ENCODE measurements at places on chromosomes 6 and 20.

GRCh38 chr20:32546918-32547752 lies 38.0 kb downstream of the NOL4L start:
- no peak for DNase-seq

- DNase-seq: peak; percentile 78
Measured at GRCh38 chr6:157756708-157757429, 66.2 kb upstream of the SNX9 start.

DNA sequence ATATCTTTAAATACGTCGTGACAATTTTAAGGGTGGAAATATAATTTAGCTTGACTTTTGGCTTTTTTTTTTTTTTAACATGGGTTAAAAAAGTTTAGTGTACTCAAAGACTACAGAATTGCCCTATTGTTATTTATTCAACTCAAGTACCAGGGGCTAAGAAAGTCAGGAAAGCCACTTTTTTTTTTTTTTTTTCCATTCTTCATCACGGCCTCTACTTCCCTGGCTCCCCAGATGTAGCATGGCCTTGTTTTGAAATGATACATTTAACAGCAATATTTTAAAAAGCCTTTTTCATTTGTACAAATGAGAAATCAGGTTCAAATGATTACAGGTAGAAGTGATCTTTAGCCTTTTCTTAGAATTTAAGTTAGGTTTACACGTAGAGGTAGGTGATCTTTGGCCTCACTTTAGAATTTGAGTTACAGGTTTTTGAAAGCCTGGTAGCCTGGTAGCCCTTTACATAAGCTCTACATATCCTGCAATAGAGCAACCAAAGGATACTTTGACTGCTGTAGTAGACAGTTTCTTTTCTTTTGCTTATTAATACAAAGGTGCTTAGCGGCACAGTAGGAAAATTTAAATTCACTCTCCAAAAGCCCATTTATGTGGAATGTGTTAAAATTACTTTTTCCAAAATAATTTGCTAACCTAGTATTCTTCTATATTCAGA lies 160.5 kb upstream of the MMS22L start:
- no peak for DNase-seq

DNA sequence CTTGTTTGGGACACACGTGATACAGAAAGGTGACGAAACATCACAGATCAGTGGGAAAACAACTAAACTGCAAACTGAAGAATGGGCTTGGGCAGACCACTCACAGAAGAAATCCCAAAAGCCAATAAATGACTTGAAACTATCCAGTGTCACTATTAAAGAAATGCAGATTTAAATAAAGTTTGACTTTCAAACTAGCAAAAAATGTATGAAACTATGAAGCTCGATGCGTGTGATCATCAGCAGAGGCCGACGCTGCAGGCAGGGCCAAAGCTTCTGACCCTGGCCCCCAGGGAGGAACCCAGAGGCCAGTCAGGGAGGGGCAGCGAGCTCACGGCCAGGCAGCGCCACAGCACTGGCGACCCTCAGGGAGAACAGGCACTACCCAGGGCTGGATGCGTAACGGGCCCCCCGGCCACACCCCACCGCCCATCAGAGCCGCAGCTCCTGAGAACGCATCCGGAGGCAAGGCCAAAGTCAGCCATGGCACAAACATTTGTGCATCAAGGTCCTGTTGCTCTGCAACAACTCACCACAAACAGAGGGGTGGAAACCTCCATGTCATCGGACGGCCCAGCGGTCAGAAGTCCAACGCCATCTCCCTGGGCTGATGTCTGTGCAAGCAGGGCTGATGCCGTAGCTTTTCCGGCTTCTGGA lies 94.1 kb downstream of the YTHDF1 start:
- no peak for DNase-seq

GRCh38 chr6:163336961-163337360 lies 77.6 kb upstream of the QKI start:
- no peak for DNase-seq

DNA sequence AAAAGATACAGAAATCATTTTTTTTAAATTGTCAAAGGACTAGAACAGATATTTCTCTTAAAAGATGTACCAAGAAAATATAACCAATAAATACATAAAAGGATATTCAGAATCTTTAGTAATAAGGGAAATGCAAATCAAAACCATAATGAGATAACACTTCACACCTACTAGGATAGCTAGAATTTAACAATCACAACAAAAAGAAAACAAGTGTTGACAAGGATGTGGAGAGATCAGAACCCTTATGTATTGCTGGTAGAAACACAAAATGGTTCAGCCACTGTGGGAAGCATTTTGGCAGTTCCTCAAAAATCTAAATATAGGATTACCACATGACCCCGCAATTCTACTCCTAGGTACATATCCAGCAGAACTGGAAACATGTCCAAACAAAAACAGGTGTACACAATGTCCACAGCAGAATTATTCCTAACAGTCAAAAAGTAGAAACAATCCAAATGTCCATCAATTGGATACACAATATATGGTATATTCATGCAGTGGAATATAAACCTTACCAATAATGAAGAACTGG lies 211.0 kb downstream of the LRFN2 start:
- no peak for DNase-seq

DNA sequence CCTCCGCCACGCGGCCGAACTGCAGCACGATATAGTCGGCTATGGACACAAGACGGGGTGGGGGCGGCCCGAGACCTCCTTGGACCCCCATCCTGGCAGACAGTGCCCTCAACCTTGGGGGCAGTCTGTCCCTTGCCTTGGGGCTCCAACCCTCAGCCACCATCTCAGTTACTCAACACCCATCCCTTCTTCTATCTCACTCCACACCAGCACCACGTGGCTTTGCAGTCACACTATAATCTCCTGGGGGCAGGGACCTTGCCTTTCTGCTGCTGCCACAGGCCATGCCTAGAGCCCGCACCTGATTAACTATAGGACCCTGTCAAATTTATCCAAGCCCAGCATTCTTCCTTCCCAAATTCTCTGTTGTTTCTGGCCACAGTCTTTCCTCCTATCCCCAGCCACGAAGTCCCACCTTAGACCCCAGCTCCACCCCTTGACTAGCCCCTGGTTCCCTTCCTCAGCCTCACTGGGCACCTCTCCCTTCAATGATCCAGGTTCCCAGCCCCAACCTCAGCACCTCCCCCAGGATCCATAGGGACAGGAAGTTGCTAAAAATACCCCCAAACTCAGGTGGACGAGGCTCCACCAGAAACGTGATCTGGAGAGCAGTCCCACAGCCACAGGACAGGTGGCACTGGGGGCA lies 1.7 kb upstream of the TEAD3 start:
- no peak for DNase-seq

DNA sequence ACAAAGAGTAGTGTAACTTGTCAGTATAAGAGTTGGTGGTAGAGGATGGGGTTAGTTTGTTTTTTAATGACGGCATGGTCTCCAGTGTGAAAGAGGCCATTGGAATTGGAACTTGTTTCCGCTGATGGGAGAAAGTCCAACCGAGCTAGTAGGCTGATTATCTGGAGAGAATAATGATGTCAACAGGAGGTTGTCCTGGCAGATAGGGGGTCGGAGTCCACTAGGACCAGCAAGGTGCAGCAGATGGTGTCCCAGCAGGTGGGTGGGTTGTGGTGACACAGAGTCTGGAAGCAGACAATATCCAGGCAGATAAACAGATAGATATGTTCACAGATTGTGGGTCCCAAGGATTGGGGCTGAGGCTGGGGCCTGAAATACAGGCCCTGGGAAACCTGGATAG lies 35.1 kb downstream of the PKIB start:
- DNase-seq: no peak

DNA sequence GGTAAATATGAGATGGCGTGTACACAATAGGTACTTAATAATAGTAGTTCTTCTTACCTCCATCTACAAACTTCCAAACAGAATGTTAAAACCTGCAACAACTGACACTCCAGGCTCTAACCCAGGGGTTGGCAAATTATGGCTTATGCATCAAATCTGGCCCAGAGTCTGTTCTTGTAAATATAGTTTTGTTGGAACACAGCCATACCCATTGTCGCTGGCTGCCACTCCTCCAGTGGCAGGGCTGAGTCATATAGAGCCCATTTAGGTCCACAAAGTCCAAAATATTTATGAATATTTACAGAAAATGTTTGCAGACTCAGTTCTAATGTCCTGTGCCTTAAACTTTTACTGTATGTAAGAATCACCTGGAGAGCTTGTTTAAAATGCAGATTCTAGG lies 69.9 kb upstream of the BTBD3 start:
- no peak for DNase-seq

GRCh38 chr20:60268491-60268890 lies 310.3 kb downstream of the CDH26 start:
- no peak for DNase-seq

DNA sequence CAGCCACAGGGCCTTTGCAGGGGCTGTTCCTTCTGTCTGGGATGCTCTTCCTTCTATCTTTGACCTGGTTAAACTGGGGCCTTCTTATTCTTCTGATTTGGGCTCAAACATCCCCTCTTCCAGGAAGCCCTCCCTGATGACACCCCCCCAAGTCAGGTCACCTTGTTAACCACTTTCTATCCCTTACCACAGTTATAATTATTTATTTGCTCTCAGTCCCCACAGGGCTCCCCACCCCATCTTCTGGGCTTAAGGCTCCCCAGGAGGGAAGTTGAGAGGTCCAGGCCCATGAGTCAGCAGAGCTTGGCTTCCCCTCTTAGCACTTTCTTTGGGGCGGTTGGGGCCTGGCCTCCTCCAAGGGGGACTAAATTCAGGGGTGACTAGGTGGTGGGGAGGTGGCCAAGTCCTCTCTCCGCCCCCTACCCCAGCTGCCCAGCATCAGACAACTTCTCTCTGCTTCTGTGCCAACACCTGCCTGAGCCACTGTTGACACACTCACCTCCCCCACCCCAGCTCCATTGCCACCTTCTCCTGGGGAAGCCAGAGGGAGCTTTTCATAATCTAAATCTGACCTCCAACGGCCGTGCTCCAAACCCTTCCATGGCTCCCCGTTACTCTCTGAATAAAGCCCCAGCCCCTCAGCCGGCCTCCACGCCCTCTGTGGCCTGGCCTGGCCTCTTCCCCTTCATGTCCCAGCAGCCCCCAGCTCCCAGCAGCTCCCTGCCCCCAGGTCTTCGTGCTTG lies 70.0 kb downstream of the CEBPB start:
- DNase-seq: peak; percentile 44

DNA sequence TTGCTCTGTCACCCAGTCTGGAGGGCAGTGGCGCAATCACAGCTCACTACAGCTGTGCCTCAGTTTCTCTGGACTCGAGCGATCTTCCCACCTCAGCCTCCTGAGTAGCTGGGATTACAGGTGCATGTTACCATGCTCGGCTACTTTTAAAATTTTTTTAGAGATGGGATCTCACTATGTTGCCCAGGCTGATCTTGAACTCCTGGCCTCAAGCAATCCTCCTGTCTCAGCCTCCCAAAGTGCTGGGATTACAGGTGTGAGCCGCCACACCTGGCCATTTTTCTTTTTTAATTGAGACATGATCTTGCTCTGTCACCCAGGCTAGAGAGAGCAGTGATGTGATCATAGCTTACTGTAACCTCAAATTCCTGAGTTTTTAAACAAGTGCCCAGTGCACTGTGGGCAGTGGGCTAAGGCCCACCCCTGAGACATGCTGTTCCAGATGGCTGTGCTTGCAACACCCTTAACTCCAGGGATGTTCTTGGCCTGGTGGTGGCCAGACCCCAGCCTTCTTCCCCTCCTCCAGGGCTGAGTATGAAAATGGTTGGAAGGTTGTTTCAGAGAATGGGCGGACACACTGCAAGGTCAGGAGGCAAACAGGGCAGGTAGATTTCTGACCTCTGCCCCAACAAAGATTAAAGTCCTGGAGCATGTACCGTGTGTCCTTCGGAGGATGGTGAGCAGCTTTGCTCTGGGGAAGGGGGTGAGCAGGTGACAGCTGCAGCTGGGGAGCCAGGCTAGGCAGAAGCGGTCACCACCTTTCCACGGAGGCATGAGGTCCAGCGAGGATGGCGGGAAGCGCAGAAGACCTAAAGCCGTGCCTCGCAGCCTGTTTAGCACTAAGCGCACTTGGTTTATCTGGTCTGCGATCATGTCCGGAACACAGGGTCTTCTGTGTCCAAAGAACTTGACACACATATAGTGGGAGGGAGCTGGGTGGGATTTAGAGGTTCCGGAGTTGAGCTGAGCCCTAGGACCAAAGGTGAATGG lies 1.4 kb upstream of the FAM83C start:
- no peak for DNase-seq

- DNase-seq: no peak
Measured at GRCh38 chr20:19653327-19653726, 104.7 kb upstream of the RIN2 start.

DNA sequence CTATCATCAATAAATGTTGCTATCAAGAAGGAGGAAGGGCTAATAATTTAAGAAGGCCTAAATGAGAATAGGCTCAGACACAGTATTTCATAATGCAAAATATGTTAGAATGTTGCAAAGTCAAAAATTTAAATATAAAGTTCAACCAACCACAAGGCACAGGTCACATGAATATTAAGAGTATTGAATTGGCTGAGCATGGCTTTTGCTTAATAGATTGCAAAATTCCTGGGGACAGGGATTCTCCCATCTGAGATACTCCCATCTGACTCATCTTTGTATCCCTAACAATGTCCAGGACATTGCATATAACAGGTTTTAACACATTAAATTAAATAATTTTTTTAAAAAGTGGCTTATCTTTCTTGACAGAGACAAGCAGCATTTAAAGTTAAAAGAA lies 32.9 kb upstream of the UTRN start:
- DNase-seq: no peak

DNA sequence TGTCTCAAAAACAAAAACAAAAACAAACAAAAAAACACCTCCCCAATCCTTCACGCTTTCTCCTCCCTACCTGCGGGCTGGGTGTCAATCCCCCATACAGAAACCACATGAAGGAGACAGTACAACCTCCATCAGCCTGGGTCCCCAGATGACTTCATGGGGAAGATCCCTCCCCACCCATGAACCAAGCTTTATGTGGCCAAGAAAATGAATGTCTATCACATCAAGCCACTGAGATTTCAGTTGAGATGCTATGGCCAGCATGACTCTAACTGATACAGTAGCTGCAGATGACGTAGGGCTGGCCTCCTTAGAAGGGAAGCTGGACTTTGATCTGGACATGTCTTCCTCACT lies 21.2 kb upstream of the BNIP5 start:
- DNase-seq: no peak

GRCh38 chr20:63116412-63117106 lies 99.4 kb downstream of the YTHDF1 start:
- DNase-seq: no peak

GRCh38 chr6:30361661-30362060 lies 16.7 kb downstream of the RPP21 start:
- no peak for DNase-seq

- no peak for DNase-seq
Measured at GRCh38 chr6:163671791-163672190, 257.3 kb downstream of the QKI start.

DNA sequence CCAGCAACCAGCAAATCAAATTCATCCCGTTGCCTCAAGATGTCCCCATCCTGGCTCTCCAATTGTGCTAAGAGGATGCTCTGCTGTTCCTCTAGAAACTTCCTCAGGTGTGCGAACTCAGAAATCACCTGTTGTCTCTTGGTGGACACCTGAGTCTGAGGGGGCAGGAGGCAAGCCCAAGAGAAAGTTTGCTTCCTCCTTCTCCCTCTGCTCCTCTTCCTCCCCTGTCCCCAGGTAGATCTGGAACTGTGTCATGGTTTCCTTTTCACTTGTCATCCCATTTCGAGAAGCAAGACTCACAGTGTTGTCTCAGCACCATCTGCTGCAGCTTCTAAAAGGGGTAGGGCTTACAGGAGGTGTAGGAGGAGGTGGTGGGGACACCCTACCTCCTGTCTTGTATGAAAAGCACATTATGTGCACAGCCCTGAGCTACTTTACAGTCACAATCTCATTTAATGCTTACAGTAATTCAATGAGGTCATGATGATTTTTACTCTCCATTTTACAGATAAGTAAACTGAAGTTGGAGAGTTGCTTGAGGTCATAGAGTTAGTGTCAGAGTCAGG lies 2.5 kb downstream of the TRIM10 start:
- DNase-seq: no peak

Measured in CD4-positive, alpha-beta T cell treated with Interferon gamma for 1 hour (primary cell).